Right atrium auricular region (tissue), 2 donors: ENCODE measurements at places on chromosomes 5 and 9. TPM values are rescaled to one million over a fixed set of nuclear protein-coding genes. Genes with fewer than 3 reads are reported as not detected.

GDF9 gene
- 0.22 TPM for total RNA-seq

CSF1R gene
- 11.2 TPM for total RNA-seq

OLFML2A gene
- total RNA-seq, result 53.2 TPM

NPR3 gene
- 51.0 TPM for total RNA-seq

GDA gene
- total RNA-seq, result not detected

COL15A1 gene
- 22.4 TPM for total RNA-seq

SLC23A1 gene
- total RNA-seq, result not detected

MCIDAS gene
- not detected for total RNA-seq

CCDC112 gene
- 3.8 TPM for total RNA-seq

NUTM2G gene
- total RNA-seq, result not detected

DEPDC1B gene
- total RNA-seq, result not detected

PRRT1B gene
- total RNA-seq, result not detected

FAM174A gene
- total RNA-seq, result 28.6 TPM

TRIM7 gene
- total RNA-seq, result 4.1 TPM

ARSI gene
- 0.30 TPM for total RNA-seq

- DNase-seq, result no peak
These were observed 631 bp downstream of the B4GALT7 start for GRCh38 chr5:177600508-177601018.

DNA sequence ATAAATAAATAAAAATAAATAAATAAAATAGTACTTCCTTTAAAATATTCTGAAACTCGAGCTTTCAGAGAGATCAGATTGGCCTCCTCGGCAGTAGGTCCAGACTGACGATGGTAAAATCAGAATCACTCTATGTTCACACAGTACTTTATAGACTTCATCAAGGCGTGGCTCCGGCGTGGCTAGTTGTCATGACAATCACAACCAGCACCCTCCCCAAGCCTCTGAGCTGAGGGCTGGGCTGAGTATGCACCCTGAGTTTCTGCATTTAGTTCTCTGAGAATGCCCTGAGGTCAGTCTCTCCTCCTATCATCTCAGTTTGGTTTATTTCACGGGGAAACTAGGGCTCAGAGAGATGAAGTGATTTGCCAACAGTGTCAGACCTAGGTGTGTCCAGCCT lies 43.3 kb upstream of the BARHL1 start:
- no peak for DNase-seq

- DNase-seq, result no peak
These were observed 260.7 kb downstream of the CHSY3 start for GRCh38 chr5:130164966-130165365.

DNA sequence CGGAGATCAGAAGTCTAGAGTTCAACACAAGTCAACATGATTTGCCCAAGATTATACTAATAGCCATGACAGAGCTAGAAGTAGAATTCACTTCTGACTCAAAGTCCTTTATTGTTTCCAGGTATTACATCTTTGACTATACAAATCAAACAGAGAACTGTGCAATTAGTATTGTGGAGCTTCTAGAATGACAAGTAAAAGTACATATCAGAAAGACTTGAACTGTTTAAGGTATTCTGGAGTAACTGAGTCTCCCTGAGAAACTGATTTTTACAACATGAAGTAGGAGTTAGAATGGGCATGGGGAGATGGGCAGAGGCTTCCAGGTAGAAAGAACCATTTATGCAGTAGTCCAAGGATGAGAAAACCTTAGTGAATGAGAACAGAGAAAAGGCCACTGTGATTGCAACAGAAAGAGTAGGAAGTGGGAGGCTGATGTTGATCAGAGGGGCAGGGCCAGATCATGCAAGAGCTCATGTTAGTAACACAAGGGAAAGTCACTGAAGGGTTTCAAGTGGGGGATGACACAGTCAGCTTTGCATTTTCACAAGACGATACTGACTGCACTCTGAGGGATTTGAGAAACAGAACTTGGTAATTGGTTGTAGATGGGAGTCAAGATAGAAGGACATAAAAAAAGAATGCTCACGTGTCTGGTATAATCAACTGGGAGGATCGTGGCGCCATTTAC lies 280.7 kb downstream of the RFX3 start:
- DNase-seq, result no peak

GRCh38 chr9:14256588-14256987 lies 57.4 kb downstream of the NFIB start:
- DNase-seq, result no peak

DNA sequence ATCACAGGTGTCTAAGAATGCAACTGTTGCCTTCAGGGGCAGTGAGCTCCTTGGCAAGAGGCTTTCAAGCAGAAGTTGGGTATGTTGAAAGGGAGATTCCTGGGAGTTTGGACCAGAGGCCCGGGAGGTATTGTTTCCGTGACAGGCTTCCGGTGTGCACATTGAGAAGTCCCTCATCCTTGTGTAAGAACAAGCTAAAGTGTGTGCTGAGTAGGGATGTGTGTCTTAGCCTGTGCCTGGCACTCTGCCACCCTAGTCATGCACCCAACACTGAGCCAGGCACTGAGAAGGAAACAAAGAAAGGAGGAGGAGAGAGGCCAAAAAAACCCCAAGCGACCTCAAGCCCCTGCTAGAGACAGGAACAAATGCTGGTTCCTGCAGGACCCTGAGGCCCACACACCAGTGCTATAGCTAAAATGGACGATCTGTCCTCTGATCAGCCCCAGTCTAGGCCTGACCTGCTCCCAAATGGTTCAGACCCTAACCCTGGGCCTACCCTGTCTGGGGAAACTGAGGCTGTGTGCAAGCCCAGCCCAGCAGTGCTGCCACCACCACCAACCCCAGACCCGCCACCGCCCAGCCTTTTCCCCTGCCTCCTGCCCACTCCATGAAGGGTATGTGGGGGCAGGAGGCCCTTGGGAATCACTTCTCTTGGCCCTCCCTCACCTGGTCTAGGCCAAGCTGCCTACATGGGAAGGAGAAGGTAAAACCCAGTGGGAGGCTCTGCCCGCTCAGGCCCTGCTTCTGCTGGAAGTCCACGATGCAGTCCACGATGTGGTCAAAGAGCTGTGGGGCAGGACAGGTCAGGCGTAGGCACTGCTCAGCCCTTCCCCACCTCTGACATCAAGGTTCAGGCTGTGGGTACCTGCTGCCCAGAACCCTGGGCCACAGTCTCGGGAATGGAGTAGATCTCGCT lies 12.6 kb downstream of the HK3 start:
- DNase-seq, result no peak

DNA sequence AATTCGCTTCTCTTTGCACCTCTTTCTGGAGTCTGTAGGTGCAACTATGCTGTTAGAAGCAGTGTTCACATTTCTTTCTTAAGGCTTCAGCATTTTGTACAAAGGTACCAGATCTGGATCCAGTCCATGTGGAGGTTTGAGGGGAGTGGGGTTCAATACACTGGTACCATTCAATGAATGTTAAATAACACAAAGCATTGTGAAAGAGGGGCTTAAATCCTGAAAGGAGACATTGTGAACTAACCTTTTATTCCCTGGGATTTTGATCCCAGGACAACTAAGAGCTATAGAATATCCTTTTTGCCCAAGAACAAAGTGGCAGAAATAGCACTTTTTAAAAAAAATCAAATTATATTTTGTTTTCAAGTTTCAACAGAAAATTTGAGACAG lies 107.7 kb upstream of the VCAN start:
- no peak for DNase-seq

DNA sequence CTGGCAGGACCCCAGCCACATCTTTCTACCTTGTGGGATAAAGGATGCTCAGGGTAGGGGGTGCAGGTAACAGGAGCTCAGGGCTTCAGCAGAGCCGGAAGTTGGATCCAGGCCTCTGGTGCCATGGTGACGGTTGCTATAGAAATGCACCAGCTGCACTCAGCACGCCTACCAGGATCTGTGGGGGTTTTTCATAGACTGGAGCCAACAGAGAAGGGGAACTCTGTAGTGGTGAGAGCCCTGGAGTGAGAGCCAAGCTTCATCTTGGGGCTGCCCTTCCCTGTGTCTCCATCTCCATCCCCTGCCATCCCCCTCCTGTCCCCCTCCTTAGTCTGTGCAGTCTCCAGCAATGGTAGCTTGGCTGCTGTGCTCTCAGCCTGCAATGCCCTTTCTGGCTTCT lies 27.5 kb upstream of the BOD1 start:
- no peak for DNase-seq

GRCh38 chr5:74201334-74202081 lies 439.0 kb downstream of the ENC1 start:
- DNase-seq, result no peak

DNA sequence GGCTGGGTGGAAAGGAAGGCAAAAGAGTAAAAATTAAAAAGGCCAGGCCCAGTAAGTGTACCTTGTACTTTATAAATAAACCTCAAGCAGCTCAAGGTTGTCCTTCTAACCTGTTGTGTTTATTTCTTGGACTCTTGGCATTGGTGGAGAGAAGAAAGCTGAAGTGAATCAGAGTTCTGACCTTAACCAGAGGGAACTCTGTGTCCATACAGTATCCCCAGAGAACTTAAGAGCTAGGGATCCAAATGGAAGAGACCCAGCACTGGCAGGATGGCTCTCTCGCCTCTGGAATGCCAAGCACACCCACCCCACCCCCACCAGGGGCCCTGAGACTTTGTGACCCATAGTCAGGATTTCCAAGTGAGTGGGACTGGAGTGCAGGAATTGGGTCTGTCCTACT lies 14.2 kb downstream of the NUDT2 start:
- no peak for DNase-seq

DNA sequence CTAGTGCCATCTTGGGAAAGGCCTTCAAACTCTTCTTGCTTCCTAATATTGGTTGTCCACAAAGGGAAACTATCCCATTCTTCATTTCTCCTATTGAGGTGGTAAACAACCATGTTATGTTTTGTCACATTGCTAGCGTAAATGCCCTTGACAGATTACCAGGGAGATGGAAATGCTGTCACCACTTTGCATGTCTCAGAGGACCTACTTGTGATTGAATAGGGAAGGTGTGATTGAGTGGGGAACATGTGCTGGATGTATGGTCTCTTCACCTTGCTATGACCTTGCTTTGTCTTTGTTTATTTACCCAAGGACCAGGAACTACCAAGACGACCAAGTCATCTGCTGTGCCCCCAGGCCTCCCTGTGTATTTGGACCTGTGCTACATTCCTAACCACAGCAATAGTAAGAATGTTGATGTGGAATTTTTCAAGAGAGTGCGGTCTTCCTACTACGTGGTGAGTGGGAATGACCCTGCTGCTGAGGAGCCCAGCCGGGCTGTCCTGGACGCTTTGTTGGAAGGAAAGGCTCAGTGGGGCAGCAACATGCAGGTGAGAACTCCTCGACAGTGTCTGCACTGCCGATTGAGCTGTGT lies 96.1 kb downstream of the MAP1B start:
- DNase-seq, result no peak

- no peak for DNase-seq
These were observed 25.1 kb downstream of the IL7R start for GRCh38 chr5:35881758-35882157.

DNA sequence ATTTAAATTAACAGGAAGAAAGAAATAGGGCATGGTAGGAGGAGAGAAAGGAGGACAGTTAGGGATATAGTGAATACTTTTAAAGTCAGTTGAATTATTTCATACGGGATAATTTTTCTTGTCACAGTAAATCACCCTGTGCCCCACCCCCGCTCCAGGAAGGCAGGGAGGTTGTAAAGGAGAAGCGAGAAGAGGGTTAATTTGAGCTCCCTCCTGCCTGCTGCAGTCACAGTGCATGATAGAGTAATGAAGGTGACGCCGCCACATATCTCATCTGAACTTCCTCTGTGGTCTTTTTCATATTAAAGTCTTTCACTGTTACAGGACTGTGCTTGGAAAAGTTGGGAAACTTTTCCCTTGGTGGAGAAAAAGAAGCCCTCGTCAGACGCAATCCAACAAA lies 896 bp upstream of the PCSK5 start:
- DNase-seq, result no peak

GRCh38 chr9:13264788-13265187 lies 14.7 kb downstream of the MPDZ start:
- DNase-seq, result no peak

- DNase-seq, result no peak
These were observed 978 bp downstream of the P4HA2 start for GRCh38 chr5:132226516-132227234.

GRCh38 chr5:61347080-61347479 lies 15.0 kb downstream of the ZSWIM6 start:
- DNase-seq, result no peak

DNA sequence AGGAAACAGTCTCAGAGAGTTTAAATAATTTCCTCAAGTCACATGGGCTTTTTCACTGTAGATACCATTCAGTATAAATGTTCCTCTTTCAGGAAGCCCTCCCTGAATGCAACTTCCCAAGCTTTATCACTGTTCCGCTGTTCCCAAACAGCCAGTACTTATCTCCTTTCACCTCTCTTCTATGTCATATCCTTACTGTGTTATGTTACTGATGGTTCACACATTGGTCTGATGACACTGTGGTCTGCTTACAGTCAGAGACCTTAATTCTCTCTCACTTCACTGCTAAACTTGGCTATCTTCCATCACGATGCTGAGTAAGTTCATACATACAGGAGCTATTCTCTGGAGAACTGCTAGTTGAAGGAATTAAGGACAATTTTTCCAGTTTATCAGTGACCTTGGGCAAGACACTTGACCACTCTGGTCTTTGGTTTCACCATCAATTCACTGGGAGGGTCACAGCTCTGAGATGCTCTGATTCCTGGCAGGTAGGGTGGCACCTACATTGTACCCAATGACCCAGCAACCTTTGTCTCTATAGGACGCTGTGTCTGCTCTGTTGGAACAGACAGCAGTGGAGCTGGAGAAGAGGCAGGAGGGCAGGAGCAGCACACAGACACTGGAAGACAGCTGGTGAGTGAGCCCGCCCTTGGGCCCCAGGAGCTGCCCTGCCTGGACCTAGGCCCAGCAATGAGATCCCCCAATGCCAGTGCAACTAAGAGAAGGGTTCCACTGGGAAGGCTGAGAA lies 42.1 kb upstream of the RARS1 start:
- no peak for DNase-seq

GRCh38 chr5:32536246-32536645 lies 49.1 kb upstream of the SUB1 start:
- DNase-seq, result no peak

GRCh38 chr5:61059499-61059898 lies 102.8 kb downstream of the SMIM15 start:
- no peak for DNase-seq

GRCh38 chr5:156121882-156122281 lies 205.1 kb upstream of the SGCD start:
- no peak for DNase-seq

- no peak for DNase-seq
These were observed 53.1 kb downstream of the MRPL36 start for GRCh38 chr5:1746371-1747078.

- no peak for DNase-seq
These were observed 566.0 kb upstream of the CDH18 start for GRCh38 chr5:20554001-20554400.

GRCh38 chr5:74991522-74991921 lies 60.8 kb downstream of the GCNT4 start:
- no peak for DNase-seq

- DNase-seq, result no peak
These were observed 19.6 kb upstream of the AOPEP start for GRCh38 chr9:94706922-94707321.

GRCh38 chr5:177123789-177124485 lies 9.6 kb upstream of the NSD1 start:
- no peak for DNase-seq

- no peak for DNase-seq
These were observed 339.0 kb upstream of the POU5F2 start for GRCh38 chr5:94080390-94080789.
